ENCODE measurements at places on chromosomes 3 and 15. TPM values are rescaled to one million over a fixed set of nuclear protein-coding genes. Genes with fewer than 3 reads are reported as not detected.

CFAP92 gene
- total RNA-seq: 0.16 TPM

DPPA2 gene
- not detected for total RNA-seq

NR2C2 gene
- total RNA-seq: 45.2 TPM

ZMYND10 gene
- total RNA-seq: 0.68 TPM

TLR9 gene
- total RNA-seq: not detected

ARHGEF26 gene
- 0.63 TPM for total RNA-seq

TNNC1 gene
- total RNA-seq: 0.61 TPM

AADACL2 gene
- total RNA-seq: not detected

DNA sequence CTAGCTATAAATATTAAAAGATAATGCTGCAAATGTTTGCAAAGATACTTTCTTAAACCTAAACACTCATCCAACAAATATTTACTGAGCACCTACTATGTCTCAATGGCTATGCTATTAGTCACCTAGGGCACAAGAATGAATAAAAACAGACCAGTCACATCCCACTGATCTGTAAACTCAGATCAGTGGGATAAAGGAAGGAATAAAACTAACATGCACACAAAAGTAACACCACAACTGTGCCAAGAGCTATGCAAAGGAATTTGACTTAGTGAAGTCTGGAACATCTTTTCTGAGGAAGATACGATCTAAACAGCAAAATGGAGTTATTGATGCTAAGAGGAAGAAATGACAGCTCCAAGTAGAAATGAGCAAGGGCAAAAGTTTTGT is 56.6 kb downstream of the CBLB start:
- no peaks in the 10 kb centered on the region for H3K36me3 ChIP-seq
- H3K27ac ChIP-seq: peak overlapping the region; percentile 23
- H3K4me1 ChIP-seq: peaks cover 16% of the 10 kb centered on the region
- no peaks in the 10 kb centered on the region for H3K27me3 ChIP-seq

GRCh38 chr3:73694983-73695757 is 70.4 kb upstream of the PDZRN3 start:
- no peaks in the 10 kb centered on the region for H3K4me1 ChIP-seq
- no peaks in the 10 kb centered on the region for H3K36me3 ChIP-seq
- no peaks in the 10 kb centered on the region for H3K27me3 ChIP-seq
- DNase-seq: no peak

- H3K4me1 ChIP-seq: no peaks in the 10 kb centered on the region
- peaks cover 50% of the 10 kb centered on the region for H3K27me3 ChIP-seq
- no peak overlapping the region for H3K27ac ChIP-seq
Measured at GRCh38 chr3:167493244-167493643, 19.4 kb upstream of the SERPINI2 start.

DNA sequence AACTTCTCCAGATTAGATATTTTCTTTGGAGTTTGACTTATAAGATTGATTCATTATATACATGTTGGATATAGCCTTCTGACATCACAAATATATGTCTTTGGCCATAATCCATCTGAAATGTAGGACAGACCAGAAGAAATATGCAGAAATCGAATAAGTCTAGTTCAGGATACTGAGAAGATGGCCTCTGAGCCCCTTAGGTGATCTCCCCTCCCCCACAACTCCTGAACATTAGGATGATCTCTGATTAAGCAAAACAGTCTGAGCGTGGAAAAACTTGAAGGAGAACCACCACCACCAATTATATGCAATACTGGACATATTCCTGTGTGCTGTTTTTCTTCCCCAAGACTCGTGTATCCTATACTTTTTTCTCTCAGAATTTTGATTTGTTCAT is 3.2 kb downstream of the SETD5 start:
- H3K36me3 ChIP-seq: peaks cover 16% of the 10 kb centered on the region
- peak overlapping the region; percentile 92 for H3K27ac ChIP-seq
- peak overlapping the region; percentile 81 for H3K4me3 ChIP-seq
- peaks cover 44% of the 10 kb centered on the region for H3K4me1 ChIP-seq

GRCh38 chr3:124115279-124115678 is 123.4 kb upstream of the ROPN1 start:
- H3K27me3 ChIP-seq: peaks cover 29% of the 10 kb centered on the region
- peaks cover 5% of the 10 kb centered on the region for H3K4me1 ChIP-seq
- no peak for DNase-seq

GRCh38 chr3:109355625-109356441 is 18.5 kb upstream of the DPPA4 start:
- no peaks in the 10 kb centered on the region for H3K4me1 ChIP-seq
- H3K27me3 ChIP-seq: no peaks in the 10 kb centered on the region
- DNase-seq: no peak
- H3K4me3 ChIP-seq: no peak overlapping the region

DNA sequence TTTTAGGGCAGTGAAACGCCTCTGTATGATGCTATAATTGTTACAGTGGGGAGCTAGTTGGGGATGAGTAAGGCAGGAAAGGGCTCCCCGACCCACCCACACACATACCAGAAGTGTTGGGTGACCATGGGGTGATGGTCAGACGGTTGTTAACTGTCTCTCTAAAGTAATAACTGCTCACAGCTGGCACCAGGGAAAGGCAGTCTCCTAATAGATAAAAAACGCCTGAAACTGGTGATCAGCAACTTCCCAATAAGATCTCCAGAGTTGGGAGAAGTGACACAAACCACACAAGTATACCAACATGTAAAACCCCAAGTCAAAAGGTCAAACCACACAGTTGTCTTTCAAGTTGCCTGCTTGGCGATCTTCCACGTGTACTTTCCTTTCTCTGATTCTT is 346.5 kb upstream of the CNTN4 start:
- H3K4me1 ChIP-seq: peaks cover 10% of the 10 kb centered on the region
- H3K36me3 ChIP-seq: no peaks in the 10 kb centered on the region
- no peaks in the 10 kb centered on the region for H3K27me3 ChIP-seq
- peak; percentile 12 for DNase-seq
- no peak overlapping the region for H3K4me3 ChIP-seq

- no peak overlapping the region for H3K27ac ChIP-seq
- DNase-seq: no peak
- H3K36me3 ChIP-seq: no peaks in the 10 kb centered on the region
- H3K27me3 ChIP-seq: no peaks in the 10 kb centered on the region
- H3K4me1 ChIP-seq: peaks cover 11% of the 10 kb centered on the region
Measured at GRCh38 chr3:7241584-7242302, 380.8 kb downstream of the GRM7 start.

DNA sequence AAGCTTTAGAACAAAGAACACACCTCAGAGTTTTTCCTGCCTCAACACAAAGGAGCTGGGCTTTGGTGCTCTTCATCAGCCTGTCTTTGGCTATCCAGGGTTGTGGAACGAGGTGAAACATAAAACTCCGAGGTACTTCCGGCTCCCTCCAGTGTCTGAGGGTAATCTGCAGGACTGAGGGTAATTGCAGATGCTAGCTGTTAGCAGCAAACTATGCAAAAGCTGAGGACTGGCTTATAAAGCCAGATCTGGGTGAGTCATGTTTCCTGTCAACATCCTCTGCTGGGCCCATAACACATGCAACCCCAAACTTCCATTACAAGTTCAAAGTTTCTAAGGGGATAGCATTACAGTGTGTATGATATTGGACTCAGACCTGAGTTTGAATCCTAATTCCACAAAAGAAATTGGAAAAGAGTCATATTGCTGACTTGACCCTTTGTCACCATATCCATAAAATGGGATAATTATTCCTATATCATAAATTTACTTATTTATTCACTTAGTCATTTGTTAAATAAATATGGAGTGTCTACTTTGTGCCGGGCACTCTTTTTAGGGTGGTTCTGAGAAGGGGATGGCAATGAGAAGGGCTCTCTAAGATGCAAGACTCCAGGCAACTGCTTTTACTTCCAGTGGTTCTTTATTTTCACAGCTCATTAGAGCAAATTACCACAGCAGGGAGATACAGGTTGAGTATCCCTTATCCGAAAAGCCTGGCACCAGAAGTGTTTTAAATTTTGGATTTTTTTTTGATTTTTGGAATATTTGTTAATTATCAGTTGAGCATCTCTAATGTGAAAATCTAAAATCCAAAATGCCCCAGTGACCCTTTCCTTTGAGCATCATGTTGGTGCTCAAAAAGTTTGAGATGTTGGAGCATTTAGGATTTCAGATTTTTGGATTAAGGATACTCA is 9.5 kb upstream of the TRIM69 start:
- peak overlapping the region; percentile 94 for H3K4me3 ChIP-seq
- no peaks in the 10 kb centered on the region for H3K27me3 ChIP-seq
- DNase-seq: peak; percentile 90
- peaks cover 20% of the 10 kb centered on the region for H3K4me1 ChIP-seq
- H3K27ac ChIP-seq: peak overlapping the region; percentile 89

GRCh38 chr3:179348325-179349013 is 960 bp downstream of the MFN1 start:
- H3K27me3 ChIP-seq: no peaks in the 10 kb centered on the region
- peak overlapping the region; percentile 99 for H3K4me3 ChIP-seq
- peak; percentile 6 for DNase-seq
- H3K27ac ChIP-seq: peak overlapping the region; percentile 96
- peaks cover 67% of the 10 kb centered on the region for H3K36me3 ChIP-seq

DNA sequence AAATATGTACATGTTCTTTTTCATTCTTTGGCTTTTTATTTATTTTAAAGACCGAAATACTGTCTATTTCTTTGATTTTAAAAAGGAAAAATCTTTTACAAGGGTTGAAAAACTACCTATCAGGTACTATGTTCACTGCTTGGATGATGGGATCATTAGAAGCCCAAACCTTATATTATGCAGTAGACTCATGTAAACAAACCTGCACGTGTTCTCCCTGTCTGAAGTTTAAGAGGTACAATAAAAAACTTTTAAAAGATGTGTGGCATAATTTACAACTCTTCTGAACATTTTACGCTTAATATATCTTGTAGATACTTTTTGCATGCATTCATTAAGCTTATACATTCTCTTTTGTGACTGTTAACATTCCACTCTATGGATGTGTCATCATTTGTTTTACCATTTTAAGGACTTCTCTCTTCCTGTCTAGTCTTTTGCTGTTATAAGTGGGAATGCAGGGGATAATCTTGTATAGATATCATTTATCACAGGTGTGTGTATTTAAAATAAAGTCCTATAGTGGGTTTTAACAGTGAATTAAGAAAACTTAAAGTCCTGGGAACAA is 6.2 kb downstream of the MGA start:
- peak; percentile 7 for DNase-seq
- peaks cover 1% of the 10 kb centered on the region for H3K4me1 ChIP-seq
- H3K27ac ChIP-seq: no peak overlapping the region

GRCh38 chr3:14536837-14537589 is 3.1 kb downstream of the GRIP2 start:
- no peak overlapping the region for H3K27ac ChIP-seq
- H3K36me3 ChIP-seq: no peaks in the 10 kb centered on the region
- no peak for DNase-seq

DNA sequence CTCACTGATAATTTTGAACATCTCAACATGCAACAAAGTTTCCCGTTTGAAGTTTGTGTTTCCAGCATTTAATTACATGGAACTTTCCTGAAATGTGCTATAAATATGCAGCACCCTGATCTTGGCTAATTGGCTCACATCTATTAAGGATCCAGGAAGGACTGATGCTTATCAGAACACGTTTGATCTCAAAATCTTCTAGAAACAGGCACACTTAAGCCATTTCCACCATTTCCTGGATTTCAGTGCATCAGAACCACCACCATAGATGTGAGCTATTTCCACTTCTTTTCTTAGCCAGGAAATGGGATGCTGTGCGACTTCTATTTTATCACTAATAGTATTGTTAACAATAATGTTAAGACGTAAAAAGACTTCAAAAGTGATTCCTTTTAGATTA is 228.9 kb downstream of the FEZF2 start:
- DNase-seq: no peak
- H3K27me3 ChIP-seq: no peaks in the 10 kb centered on the region
- H3K4me1 ChIP-seq: peaks cover 15% of the 10 kb centered on the region
- no peak overlapping the region for H3K4me3 ChIP-seq
- H3K36me3 ChIP-seq: peaks cover 25% of the 10 kb centered on the region
- peak overlapping the region; percentile 39 for H3K27ac ChIP-seq

GRCh38 chr15:39834256-39834655 is 51.6 kb upstream of the FSIP1 start:
- DNase-seq: no peak
- no peaks in the 10 kb centered on the region for H3K36me3 ChIP-seq
- H3K27me3 ChIP-seq: no peaks in the 10 kb centered on the region
- H3K27ac ChIP-seq: no peak overlapping the region
- H3K4me1 ChIP-seq: peaks cover 6% of the 10 kb centered on the region

- H3K27ac ChIP-seq: peak overlapping the region; percentile 44
- H3K27me3 ChIP-seq: no peaks in the 10 kb centered on the region
- DNase-seq: peak; percentile 65
- no peak overlapping the region for H3K4me3 ChIP-seq
- H3K4me1 ChIP-seq: peaks cover 10% of the 10 kb centered on the region
Measured at GRCh38 chr15:89803941-89804800, 10.5 kb downstream of the ANPEP start.

GRCh38 chr3:88003115-88003755 is 55.6 kb downstream of the CGGBP1 start:
- no peaks in the 10 kb centered on the region for H3K27me3 ChIP-seq
- no peaks in the 10 kb centered on the region for H3K36me3 ChIP-seq

DNA sequence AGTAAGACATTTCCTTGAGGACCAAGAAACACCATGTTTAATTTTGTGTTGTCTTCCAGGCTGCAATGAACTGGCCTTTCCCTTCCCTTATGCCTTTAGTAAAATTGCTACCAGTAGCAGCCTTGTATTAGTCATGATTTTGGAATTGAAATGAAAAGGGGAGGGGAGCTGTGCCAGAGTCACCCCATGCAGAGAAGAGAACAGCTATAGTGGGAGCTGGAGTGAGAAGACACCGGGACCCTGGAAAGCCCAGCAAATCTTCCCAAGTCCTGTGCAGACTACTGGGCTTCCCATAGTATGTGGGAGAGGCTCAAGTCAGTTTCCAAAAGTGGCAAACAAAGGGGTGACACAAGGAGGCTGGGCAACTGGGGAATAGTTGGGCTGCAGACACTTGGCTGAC is 178.5 kb downstream of the NR1D2 start:
- H3K4me3 ChIP-seq: no peak overlapping the region
- no peaks in the 10 kb centered on the region for H3K27me3 ChIP-seq
- no peak overlapping the region for H3K27ac ChIP-seq
- H3K4me1 ChIP-seq: peaks cover 27% of the 10 kb centered on the region
- no peak for DNase-seq
- H3K36me3 ChIP-seq: no peaks in the 10 kb centered on the region

Data from MCF 10A (cell line).